ENCODE measurements at places on chromosomes 6 and 20.

- no peak for DNase-seq
These were observed 106.4 kb upstream of the CARMIL1 start for GRCh38 chr6:25172819-25173218.

GRCh38 chr20:10555865-10556308 lies 117.9 kb downstream of the JAG1 start:
- no peak for DNase-seq

- DNase-seq, result no peak
These were observed 278.8 kb upstream of the IMPG1 start for GRCh38 chr6:76351275-76351674.

DNA sequence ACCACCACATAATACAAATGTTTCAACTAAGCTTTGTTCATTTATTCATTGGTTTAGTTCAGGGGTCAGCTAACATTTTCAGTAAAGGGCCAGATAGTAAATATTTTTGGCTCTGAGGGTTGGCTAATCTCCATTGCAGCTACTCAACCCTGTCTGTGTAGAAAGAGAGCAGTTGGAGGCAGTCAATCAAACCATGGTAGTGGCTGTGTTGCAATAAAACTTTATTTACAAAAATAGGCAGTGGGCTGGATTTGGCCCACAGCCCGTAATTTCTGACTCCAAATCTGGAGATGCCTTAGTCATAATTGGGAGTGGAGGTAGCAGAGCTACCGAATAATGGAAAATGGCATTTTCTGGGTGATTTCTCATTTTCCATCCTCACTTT lies 242.5 kb upstream of the ZFP64 start:
- no peak for DNase-seq

- no peak for DNase-seq
These were observed 226.6 kb downstream of the COL12A1 start for GRCh38 chr6:74979065-74979766.

DNA sequence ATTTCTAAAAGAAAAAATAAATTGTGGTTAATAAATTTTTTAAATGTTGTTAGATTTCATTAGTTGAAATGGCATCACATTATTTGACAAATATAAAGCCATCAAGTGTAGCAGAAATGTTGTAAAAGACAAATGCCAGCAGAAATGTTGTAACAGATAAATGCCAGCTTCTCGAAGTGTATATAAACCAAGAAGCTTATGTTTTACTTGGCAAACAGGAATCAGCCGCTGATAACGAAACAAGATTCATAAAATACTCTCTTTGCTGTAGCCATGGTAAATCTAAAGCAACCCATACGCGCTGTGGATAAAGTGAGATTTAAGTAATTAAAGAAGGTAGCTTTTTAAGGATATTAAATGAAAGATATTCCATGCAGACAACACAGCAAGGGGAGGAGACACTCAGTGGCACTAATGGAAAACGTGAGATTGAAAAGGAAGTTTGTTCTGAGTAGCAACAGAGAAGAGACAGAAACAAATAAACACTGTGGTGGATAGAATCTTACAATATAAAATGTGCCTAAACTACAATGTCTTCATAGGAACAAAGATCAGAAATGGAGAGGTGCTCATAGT lies 29.6 kb downstream of the BTBD9 start:
- no peak for DNase-seq

DNA sequence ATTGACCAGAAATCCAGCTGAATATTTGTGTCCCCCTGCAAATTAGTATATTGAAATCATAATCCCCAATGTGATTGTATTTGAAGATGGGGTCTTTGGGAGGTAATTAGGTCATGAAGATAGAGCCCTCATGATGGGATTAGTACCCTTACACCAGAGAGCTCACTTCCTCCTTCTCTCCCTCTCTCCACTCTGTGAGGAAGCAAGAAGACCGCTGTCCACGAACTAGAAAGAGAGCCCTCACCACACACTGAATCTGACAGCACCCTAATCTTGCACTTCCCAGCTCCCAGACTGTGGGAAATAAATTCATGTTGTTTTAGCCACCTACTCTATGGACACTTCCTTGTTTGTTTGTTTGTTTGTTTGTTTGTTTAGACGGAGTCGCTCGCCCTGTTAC lies 11.9 kb upstream of the PLAGL1 start:
- no peak for DNase-seq

DNA sequence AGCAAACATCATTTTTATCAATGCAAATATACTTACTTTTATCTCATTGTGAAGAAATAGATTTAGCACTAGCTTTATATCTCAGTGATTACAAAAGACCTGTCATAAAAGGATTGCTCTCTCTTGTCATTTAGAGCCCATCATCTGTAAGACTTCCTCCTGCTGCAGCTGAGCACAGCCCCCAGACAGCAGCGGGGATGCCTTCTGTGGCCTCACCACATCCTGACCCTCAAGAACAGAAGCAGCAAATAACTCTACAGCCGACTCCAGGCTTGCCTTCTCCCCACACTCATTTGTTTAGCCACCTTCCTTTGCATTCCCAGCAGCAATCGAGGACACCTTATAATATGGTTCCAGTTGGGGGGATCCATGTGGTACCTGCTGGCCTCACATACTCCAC lies 127.0 kb upstream of the EDN1 start:
- no peak for DNase-seq

DNA sequence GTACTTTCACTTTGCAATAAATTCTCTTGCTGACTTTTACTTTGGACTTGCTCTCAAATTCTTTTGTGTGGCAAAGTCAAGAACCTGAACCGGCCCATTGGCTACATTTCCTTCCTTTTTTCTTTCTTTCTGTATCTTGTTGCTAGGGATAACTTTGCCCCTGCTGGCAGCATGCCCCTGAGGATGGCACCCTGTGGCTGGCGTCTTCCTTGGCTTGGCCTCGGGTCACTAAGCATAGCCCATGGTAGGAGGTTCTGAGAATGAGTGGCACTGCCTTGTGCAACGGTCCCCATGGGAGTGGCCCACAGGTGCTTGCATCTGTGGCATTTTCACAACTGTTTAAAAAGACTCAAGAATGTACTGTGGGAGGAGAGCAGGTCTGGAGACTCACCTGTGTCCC lies 14.0 kb upstream of the HLA-F start:
- no peak for DNase-seq

GRCh38 chr6:3457710-3458602 lies 1.1 kb upstream of the SLC22A23 start:
- DNase-seq, result peak; percentile 81

DNA sequence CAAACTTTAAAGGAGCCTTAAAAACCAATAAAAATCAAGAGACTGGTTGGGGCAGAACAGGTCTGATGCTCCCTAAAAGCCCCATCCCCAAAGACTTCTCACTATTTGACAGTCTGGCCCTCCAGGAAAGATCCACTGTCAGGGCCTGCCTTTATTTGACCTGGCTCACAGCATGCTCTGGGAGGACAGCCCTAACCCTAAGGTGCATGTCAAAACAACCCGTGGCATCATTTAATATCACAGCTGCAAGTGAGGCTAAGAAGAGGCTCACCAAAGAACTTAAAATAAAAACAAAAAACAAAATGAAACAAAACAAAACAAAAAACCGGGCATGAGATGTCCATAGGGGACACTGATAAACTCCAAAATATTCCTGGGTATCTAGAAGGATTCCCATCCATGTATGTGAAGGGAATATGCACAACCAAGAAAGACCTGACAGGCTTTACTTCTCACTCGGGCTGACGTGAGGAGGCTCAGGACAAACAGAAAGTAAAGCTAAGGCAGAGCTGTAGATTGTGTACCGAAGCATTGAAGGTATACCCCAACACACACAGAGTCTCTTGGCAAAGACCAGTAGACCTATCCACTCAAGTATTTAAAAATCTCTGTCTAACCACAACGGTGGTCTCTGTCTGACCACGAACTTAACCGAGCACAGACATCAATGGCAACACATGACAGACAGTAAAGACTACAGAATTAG lies 57.3 kb downstream of the AHI1 start:
- DNase-seq, result no peak

- DNase-seq, result no peak
These were observed 37.3 kb downstream of the EZR start for GRCh38 chr6:158781692-158782373.

GRCh38 chr20:2103461-2104153 lies 2.0 kb downstream of the STK35 start:
- no peak for DNase-seq

DNA sequence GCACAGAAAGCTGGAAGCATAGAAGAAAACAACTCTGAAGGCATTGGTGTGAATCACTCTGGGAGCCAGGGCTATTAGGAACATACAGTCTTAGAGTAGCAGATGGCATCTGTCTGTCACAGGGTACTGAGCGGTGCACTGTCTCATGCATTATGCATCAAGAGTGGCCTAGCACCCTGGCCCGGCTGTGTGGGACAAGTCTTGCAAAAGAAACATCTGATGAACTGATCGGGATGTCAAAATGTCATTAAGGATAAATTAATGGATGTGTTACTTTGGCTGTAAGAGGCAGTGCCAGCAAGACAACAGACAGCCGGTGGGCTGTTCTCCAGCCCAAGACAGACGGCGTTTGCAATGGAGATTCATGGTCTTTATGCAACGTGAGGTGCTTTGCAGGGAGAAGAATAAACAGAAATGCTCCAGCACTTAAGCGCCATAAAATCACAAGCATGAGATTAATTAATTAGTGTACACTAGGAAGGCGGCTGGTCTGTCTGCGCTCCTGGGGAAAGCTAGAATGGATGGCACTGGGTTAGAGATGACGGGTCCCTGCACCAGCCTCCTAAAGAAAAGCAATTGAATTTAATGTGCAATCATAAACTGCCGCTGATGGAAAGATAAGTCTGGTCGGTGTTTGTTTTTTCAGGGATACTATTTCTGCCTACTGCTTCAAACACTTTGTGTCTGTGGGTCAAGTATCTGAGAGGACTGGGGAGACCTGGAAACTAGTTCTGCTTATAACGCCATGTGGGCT lies 600.6 kb upstream of the CHD6 start:
- no peak for DNase-seq

DNA sequence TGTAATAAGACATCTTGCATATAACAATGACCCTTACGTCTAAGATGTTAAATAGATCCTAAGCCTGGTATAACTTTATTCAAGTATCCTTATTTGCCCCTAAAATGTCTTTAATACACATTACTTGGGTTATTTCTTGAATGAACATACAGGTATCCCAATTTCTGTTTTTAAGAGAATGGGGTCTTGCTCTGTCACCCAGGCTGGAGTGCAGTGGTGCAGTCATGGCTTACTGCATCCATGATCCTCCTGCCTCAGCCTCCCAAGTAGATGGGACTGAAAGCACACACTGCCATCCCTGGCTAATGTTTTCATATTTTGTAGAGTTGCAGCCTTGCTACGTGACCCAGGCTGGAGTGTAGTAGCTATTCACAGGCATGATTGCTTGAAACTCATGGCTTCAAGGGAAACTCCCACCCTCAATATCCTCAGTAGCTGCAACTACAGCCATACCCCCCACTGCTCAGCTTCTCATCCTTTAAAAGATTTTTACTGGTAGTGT lies 10.4 kb upstream of the ZNFX1 start:
- no peak for DNase-seq

DNA sequence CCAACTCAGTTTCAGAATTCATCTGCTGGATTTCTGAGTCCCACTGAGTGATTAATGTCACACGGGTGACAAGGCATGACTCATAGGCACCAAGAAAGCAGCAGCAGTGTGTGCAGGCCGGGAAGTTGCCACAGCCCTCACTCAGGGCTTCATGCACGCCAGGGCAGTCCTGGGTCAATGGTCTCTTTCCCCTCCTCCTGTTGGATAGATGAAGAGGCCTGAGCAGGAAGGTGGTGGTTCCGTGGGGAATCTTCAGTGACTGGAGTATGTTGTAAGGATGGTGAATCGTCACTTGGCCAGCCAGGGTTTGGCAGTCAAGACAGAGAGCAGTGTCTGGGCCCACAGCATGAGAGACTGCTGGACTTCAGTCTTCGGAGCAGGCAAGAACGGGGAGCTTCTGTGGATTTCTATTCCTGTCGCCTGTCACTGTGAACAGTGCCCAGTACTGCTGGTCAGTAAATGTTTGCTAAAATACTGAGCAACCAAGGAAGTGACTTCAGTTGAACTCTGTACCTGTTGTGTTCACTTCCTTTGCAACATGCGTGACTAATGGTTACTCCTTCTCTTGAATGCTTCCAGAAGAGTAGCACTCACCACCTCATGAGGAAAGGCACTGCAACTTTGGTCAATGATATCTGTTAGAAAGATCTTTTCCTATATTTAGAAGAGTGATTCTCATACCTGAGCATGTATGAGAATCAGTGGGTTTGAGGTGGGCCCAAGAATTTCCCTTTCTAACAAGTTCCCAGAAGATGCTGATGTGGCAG lies 62.0 kb upstream of the CD93 start:
- peak; percentile 50 for DNase-seq

GRCh38 chr6:167141667-167142432 lies 15.9 kb downstream of the GPR31 start:
- peak; percentile 9 for DNase-seq

- DNase-seq, result no peak
These were observed 170.9 kb upstream of the STXBP5 start for GRCh38 chr6:147033267-147033666.

GRCh38 chr6:85483846-85484245 lies 34.0 kb downstream of the NT5E start:
- no peak for DNase-seq
